Activated CD4-positive, alpha-beta T cell treated with anti-CD3 and anti-CD28 coated beads, Interleukin-2, amount 50 U/mL, for 48 hours (primary cell): ENCODE measurements at places on chromosomes 1 and 21.

DNA sequence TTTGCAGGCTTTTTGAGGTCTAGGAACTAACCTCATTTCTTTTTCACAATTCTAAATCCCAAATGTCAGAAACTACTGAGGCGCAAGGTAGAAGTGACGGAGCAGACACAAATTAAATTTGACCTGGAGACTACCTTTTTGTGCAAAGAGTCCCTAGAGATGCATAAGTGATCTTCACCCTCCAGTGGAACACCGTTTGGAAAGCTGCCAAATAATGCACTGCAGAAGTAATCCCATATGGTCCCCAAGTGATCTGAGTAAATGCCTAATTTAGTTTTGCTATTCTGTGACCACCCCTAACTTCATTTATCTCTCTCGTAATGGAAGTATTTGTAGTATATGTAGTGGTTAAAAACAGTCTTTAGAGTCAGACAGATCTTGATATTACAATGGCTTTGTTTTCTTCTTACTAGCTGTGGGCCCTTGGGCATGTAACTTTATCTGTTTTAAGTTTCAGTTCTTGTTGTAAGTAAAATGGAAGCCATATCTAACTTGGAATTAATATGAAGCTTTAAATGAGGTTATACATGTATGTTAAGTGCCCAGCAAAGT lies 70.4 kb upstream of the IPO9 start:
- DNase-seq: no peak

DNA sequence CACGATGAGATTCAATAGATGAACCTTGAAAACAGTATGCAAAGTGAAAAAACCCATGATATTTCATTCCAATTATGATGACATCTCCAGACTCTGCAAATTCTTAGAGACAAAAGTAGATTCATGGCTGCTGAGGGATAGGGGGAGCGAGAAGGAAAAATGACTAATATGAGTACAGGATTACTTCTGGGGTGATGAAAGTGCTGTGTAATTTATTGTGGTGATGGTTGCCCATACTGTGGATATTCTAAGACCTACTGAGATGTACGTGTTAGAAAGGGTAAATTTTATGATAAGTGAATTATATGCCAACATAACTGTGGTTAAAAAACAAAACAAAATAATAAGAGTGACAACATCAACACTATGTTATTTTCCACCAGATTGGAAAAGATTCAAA lies 18.9 kb upstream of the RGS7 start:
- no peak for DNase-seq

GRCh38 chr1:8281843-8282509 lies 35.9 kb upstream of the SLC45A1 start:
- DNase-seq: no peak

DNA sequence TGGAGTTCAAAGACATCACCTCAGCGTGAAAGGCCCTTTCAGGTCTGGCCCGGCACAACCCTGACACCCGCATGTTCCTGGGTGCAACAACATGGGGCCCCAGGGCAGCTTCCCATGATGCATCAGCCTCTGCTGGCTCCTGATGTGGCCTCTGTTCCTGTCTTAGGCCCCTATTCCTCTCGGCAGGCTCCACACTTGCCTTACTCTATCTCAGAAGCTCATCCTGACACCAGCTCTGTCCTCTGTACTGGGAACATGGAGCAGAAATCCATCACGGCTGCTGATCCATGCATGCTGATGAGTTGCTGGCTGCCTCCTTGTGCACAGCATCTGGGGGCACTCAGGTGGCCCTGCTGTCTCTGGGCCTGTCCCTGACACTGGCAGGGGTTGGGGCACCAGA lies 74.6 kb downstream of the ADARB1 start:
- DNase-seq: no peak

GRCh38 chr1:210850556-210850955 lies 283.4 kb downstream of the KCNH1 start:
- DNase-seq: no peak

DNA sequence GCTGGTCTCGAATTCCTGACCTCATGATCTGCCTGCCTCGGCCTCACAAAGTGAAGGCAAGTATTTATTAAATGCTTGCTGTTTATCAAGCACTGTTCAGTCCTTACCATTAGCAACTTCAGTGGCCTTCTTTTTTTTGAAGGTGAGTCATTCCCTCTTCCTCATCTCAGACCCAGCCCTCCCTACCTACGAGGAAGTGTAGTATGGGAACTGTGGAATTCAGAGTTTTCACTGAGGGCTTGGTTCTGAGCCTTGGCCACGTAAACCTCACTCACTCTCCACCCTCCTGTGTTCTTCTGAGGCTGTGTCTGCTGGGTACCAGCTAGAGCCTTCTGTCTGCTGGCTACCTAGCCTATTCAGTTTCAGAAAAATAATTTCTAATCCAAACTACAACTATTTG lies 218.3 kb upstream of the SGIP1 start:
- DNase-seq: no peak

DNA sequence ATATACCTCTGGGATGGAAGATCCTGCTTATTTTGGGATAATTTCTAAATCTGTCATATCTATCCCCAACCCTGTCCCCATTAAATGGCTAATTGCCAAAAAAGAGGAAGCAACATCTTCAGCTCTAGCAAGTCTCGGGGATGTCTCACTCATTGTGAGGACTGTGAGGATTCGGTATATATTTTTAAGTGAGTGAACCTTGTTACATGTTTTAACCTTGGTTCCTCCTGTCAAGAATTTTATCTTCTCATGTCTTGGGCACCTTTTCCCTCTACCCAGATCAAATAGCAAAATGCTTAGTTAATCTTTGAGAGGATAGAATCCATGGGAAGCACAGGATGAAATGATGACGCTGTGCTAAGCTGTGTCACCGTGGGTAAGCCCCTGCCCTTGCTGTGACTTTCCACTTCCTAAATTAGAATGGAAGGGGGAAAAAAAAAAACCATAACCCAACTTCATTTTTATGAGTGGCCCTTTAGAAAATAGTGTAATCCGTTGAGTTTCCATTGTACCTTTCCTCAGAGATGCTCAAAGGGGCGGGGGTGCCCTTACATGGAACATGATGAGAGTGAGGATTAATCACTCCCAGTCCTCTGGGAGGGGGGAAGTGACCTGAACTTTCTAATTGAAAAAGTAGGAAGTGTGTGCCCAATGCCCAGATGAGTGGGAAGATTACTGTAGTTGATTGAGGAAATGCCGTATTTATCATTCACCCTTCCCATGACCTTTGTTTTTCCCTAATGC lies 7.6 kb downstream of the ATP1A1 start:
- DNase-seq: no peak

DNA sequence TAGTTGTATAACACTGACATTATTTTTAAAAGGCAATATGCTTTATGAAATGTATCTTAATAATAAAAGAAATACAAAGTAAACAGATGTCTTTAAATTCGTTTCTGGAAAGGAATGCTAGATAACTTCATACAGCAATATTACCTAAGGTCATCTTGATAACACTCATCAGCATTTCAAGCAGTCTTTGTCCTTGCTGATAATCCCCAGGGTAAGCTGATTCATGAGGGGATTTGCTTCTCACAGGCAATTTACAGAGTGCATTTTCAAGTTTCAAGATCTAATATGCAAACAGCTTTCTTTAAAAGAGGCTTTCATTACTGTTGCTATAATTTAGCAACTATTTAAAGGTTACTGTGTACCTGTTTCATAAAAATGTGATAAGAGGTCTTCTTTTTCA lies 75.2 kb upstream of the NEK2 start:
- DNase-seq: no peak

DNA sequence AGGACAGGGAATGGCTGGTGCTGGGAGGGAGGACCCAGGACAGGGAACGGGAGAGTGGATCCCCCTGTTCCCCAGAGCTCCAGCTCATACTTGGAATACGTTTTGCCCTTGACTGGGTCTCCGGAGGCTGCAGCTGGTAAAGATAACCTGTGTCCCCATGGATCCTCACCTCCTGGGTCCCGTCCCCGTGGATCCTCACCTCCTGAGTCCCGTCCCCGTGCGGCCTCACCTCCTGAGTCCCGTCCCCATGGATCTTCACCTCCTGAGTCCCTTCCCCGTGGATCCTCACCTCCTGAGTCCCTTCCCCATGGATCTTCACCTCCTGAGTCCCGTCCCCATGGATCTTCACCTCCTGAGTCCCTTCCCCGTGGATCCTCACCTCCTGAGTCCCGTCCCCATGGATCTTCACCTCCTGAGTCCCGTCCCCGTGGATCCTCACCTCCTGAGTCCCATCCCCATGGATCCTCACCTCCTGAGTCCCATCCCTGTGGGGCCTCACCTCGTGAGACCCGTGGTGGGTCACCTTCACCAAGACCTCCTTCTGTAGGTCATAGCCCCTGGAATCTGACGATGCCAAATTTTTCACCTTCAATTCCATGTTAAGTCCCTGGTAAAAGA lies 61.4 kb downstream of the SCCPDH start:
- DNase-seq: no peak

- DNase-seq: no peak
Observed at GRCh38 chr1:146035048-146035423, 13.5 kb upstream of the HJV start.

GRCh38 chr1:185500001-185500626 lies 183.1 kb upstream of the IVNS1ABP start:
- DNase-seq: no peak
